ENCODE measurements at places on chromosomes 12 and 14. TPM values are rescaled to one million over a fixed set of nuclear protein-coding genes. Genes with fewer than 3 reads are reported as not detected.

DNA sequence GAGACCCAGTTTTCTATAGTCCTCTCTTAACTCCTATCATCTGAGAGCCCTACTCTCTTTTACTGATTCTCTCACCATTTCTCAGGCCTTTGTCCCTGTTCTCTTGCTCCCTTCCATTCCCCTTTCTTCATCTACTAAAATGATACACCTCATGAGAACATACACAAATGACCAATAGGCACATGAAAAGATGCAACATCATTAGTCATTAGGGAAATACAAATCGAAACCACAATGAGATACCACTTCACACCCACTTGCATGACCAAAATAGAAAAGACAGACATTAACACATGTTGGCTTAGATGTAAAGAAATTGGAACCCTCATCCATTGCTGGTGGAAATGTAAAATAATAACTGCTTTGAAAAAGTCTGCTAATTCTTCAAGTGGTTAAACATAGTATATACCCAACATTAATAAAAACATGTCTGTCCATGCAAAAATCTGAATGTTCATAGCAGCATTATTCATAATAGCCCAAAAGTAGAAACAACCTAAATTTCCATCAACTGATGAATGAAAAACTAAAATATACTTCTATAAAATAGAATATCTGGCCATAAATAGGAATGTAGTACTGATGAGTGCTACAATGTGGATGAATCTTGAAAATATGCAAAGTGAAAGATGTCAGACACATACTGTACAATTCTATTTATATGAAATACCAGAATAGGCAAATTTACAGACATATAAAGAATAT, 66.0 kb downstream of the DENND5B start:
- DNase-seq = no peak

GRCh38 chr12:121085506-121086353, 46.7 kb upstream of the OASL start:
- no peak for DNase-seq

DNA sequence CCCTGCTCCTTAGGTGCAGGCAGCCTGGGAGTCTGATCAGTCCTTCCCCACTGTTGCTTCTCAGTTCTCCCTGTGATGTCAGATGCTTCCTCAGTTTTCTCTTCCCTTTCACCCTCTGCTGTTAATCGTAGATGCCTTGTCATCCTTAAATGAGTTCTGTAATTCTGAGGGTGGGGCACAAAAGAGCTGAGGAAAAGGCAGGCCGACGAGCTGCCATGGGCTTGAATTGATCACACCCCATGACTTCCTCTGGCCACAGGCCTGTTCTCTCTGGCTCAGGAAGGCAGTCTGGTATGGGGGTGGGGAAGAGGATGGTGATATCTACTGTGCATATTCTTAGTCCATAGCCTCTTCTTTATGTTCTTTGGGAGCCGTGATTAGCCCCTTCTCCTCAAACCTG, 5.2 kb upstream of the AP1G2 start:
- DNase-seq = no peak

The DGLUCY gene
- total RNA-seq = 129 TPM

The SELPLG gene
- 4.5 TPM for total RNA-seq
